ENCODE measurements at places on chromosomes 3 and 15.

DNA sequence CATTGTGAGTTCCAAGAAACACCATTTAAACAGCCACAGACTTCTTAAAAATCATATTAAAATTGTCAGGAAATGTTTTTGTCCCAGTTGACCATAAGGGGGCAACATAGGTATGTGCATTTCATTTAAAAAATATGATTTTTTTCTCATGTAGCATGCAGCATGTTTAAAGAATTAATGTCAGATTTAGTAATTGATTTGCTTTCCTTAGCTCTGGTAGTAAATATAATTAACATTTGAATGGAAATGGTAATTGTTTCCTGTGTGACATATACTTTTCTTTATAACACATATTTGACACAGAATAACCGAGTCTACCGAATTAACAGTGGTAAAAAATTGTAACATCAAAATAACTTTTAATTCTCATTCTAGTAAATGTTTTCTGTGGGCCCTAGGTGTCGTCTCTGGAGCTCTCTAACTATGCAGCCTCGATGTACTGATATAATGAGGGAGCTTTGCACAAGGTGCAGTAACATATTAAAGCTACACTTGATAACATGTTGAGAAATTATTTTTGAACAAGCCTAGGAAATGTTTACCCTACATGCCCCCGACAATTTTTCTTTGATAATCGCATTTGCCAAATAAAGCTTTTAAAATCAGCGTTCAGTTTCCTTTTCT, 34.9 kb downstream of the NXPE3 start:
- no peak for DNase-seq

- no peak for DNase-seq
Observed at GRCh38 chr15:52803467-52804306, 13.6 kb upstream of the ONECUT1 start.

DNA sequence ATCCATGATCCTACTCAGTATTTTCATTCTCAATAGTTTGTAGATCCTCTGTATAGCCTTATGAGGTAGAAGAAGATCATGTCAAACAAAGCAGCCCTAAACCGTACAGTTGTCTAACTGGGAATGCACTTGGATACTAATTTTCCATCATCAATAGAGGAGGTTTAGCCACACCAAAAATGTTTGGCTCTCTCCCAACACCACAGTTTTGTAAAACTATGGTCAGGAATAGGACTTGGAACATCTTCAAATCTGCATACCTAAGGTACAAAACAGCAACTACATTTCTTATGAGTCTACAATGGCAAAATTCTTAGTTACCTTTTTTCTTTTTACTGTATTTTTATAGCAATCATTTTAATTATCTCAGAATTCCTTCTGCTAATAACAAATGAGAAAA, 1001.6 kb downstream of the ROBO2 start:
- no peak for DNase-seq

- no peak for DNase-seq
Observed at GRCh38 chr3:149858911-149859310, 45.9 kb downstream of the RNF13 start.

Data from activated T-helper 9 cell treated with anti-CD3 and anti-CD28 coated beads, Interleukin-2, amount 50 U/mL, for 16 hours (primary cell).